ENCODE measurements at places on chromosomes 6 and 20. TPM values are rescaled to one million over a fixed set of nuclear protein-coding genes. Genes with fewer than 3 reads are reported as not detected.

RIPPLY2 gene
- total RNA-seq: not detected

MARCKS gene
- 51.5 TPM for total RNA-seq

ZBTB2 gene
- total RNA-seq: 9.7 TPM

DNA sequence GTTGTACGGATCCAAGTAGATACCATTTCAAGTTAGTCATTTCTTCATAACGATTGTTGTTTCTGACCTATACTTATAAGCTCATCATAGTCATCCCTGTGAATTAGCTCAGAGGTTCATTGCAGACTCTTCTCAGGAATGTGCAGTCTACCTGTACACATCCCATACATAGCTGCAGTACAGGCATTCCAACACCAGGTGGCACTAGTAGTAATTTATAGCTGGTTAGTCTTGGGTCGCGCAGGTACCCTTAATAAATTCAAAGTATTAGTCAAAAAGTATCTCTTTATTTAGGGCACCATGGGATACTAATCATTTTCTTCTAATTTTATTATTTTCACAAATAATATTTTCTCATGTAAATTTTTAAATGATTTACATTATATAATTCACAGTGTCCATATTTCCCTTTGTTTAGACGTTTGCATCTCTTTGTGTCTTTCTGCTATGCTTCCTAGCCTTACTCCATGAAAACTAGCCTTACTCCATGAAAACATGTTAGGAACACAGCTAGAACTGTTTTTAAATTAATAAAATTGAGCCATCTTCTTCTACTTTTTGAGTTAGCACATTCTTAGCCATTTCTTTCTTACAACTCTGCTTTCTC, 128.6 kb upstream of the FAM83B start:
- DNase-seq: no peak

- no peak for DNase-seq
Observed at GRCh38 chr20:62155428-62156253, 12.1 kb downstream of the SS18L1 start.

DNA sequence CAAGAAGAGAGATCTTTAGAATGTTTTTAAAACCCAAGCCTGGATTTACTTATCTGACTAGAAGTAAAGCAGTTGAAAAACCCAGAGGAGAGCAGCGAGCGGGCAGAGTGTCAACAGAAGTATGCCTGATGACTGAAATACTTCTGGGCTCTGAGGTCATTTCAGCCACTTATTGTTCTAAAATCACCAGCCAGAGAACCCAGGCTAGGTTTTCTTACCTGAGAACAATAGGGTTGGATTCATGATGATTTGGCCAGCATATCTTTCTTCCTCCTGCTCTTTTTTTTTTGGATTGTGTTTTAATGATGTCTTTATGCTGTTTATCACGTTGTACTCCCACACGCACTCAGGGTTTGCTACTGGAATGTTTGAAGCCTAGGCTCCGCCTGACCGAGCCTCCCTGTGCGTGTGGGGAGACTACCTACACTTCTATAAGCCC, 63.0 kb upstream of the KIF25 start:
- DNase-seq: no peak

DNA sequence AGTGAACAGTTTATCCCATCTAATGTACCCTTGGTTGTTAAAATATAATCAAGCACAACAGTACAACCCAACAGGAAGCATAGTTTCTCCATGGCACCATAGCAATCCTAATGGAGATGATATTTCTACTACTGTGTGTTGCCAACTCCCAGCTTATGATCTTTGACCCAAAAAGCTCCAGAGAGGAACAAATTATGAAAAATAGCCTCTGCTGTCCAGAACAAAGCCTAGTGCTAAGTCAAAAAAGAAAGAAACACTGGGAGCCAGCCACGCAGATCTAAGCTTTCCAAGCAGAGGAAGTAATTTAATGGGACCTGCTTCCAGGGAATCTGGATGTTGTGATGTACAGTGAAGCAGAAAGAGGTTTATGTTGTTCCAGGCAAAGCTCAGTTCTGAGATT, 52.2 kb upstream of the TASP1 start:
- no peak for DNase-seq

GRCh38 chr6:150681578-150682395, 82.1 kb downstream of the PLEKHG1 start:
- no peak for DNase-seq

DNA sequence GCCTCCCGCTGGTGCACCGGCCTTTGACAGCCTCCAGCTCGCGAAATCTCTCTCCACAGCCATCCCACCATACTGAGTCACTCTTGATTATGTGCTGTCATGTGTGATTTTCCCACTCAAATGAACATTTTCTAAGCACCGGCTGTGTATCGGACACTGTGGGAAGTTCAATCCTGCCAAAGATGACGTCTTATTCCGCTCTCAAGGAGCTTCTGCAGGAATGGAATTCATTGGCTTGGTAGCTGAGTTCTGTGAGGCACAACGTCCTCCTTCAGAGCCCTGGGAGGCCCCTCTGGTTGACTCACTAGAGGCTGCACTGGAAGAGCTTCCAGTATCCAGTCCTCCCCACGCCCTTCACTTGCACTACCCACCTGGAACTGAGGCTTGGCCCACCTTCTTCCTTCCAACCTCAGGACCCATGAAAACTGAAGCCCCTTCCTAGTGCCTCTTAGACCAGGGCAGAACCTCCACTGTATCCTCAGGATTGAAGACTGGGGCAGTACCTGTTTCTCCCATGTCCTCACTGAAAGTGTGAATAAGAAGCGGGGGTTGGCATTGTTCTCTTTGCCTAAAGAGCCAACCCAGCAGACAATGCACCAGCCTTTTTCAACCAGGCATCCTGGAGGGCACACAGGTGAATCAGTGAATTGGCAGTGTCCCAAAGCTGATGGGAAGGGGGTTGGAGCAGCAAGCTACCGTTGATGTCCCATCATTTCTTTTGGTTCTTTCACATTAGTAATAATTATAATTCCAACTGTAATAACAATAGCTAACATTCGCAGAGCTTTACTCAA, 1.7 kb downstream of the UNC5CL start:
- no peak for DNase-seq

GRCh38 chr6:39855356-39855995, 63.3 kb downstream of the DAAM2 start:
- no peak for DNase-seq

GRCh38 chr6:145112711-145113148, 622.6 kb downstream of the EPM2A start:
- DNase-seq: no peak
